ENCODE measurements at places on chromosomes 4 and X. TPM values are rescaled to one million over a fixed set of nuclear protein-coding genes. Genes with fewer than 3 reads are reported as not detected.

Gene KCNIP4
- not detected for total RNA-seq

Gene GPAT3
- total RNA-seq: not detected

Gene IQCM
- total RNA-seq: 0.26 TPM

GRCh38 chrX:19695884-19696283, 180.6 kb upstream of the MAP3K15 start:
- DNase-seq: no peak

- peak; percentile 75 for DNase-seq
Observed at GRCh38 chrX:107355533-107355932, 93.9 kb upstream of the FRMPD3 start.

DNA sequence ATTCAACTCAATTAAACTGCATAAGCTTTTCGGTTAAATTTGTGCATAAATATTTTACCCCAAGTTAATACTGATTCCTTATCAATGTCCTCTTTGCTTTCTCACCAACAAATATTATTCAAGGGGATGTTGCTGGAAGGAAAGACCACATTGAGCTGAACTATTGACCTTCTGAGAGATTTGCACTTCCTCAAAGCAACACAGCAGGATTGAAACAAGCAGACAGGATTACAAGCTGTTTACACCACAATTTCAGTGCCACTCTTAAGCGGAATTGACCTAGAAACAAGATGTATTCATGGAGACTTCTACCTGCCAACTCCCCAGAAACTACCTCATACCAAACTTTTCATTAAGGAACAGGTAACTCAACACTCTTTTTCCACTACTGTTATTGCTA, 96.5 kb upstream of the DUSP21 start:
- no peak for DNase-seq

All from neural progenitor cell (in vitro differentiated cells).